T-helper 1 cell (primary cell): ENCODE measurements at places on chromosomes 1 and 21.

DNA sequence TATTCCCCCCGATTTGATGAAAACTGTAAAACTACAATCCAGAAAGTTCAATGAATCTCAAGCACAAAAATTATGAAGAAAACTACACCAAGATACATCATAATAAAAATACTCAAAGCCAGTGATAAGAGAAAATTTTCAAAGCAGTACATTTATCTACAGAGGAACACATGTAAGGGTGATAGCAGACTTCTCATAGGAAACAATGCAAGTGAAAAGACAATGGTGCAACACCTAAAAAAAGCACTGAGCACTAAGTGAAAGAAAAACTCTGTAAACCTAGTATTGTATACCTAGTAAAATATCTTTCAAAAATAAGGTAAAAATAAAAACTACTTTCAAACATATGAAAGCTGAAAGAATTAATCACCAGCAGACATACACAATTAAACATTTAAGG lies 76.1 kb upstream of the IRF2BP2 start:
- DNase-seq = no peak

GRCh38 chr1:50084389-50084788 lies 24.3 kb upstream of the ELAVL4 start:
- DNase-seq = no peak

- DNase-seq = no peak
Observed at GRCh38 chr1:226681652-226682493, 57.2 kb downstream of the ITPKB start.

GRCh38 chr1:117147856-117148588 lies 26.5 kb upstream of the TRIM45 start:
- no peak for DNase-seq

DNA sequence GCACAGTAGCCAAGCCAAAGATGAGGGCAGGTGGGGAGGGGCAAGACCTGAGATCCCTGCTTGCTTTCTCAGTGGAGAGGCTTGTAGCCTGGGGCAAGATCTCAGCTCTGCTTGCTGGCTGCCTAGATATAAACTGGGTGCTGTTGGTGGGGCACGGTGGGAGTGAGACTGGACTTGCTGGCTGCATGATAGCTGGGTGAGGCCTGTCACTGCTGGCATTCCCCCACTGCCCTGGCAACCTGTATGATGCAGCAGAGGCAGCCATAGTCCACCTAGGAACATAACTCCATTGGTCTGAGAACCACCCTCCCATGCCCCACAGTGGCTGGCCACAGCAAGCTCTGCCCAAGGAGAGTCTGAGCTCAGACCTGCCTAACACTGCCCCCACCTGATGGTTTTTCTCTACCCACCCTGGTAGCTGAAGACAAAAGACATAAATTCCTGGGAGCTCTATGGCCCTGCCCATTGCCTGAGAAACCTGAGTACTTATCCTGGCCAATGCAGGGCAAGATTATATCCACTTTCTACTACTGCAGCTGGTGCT lies 261.9 kb upstream of the DEPDC1 start:
- no peak for DNase-seq

DNA sequence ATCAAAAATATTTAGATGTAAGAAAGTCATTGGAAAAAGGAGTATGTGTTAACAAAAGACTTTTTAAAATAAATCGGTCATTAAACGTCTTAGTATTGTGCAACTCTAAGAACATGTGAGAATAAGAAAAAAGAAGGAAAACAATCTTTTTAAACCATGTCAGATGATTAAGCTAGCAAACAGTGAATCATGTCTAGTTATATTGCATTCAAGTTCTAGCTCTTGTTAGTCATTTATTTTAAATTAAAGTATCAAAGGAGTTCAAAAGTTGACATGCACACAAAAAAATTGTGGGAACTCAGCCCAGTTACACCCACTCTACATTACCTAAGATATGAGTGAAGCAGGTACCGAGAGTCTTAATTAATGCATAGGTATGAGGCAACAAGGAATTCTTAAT lies 9.8 kb downstream of the FRRS1 start:
- DNase-seq = no peak

DNA sequence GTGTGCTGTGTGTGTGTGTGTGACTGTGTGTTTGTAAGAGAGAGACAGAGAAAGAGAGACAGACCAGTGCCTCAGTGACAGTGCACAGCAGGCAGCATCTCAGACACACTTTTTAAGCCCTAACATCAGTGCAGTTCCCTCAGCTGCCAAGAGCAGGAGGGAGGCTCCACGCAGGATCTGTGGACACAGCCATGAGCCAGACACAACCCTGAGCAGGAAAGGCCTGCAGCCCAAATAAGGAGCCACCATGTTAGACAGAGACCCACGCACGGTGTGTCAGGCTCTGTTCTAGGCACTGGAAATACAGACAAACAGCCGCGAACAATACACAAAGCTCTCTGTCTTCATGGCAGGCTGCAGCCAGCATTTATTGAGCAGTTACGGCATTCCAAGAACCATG lies 445.5 kb downstream of the MATN1 start:
- no peak for DNase-seq

GRCh38 chr1:18309552-18310155 lies 171.1 kb upstream of the KLHDC7A start:
- DNase-seq = no peak

GRCh38 chr1:176541663-176542062 lies 78.7 kb downstream of the PAPPA2 start:
- DNase-seq = no peak

- no peak for DNase-seq
Observed at GRCh38 chr1:2358072-2358471, 33.3 kb downstream of the MORN1 start.

GRCh38 chr1:39671433-39671792 lies 494 bp downstream of the NT5C1A start:
- DNase-seq = no peak

GRCh38 chr1:94279038-94279437 lies 41.7 kb upstream of the ARHGAP29 start:
- no peak for DNase-seq

GRCh38 chr21:38060533-38060932 lies 144.3 kb upstream of the KCNJ6 start:
- no peak for DNase-seq

- DNase-seq = no peak
Observed at GRCh38 chr21:40687625-40688024, 159.3 kb downstream of the DSCAM start.

GRCh38 chr1:248404024-248404423 lies 1.2 kb downstream of the OR2T1 start:
- DNase-seq = peak; percentile 52

DNA sequence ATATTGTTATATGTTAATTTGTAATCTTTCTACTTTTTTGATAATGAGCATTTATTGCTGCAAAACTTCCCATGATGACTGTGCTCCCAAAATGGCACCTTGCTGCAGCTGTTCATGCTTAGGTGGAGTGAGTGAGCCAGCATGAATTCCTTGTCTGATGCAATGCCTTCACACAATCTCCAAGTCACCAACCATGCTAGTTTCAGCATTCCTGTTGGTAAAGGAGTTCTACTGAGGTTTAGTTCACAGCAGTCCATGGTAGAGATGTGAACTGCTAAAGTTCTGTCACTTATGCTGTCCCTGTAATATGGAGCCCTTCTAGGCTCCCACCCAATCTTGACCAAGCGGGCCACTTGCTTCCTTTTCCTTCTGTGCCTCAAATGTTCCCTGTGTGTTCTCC lies 26.2 kb upstream of the PRKACB start:
- no peak for DNase-seq

DNA sequence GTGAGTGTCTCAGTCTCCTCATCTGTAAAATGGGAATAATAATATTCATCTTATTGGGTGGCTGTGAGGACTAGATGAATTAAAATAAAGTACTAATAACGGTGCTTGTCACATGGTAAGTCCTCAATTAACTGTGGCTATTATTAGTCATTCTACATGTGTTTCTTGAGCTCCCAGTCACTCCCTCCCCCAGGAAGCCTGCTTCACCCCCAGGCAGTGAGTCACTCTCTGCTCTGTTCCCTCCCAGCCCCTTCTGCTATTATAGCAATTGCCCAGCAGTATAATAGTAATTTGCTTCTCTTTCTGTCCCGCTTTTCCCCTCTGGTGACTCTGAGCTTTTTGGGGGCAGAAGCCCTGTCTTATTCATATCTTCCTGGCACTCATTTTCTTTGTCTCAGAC lies 102.0 kb downstream of the BEND5 start:
- no peak for DNase-seq

- no peak for DNase-seq
Observed at GRCh38 chr1:38326856-38327255, 280.3 kb upstream of the POU3F1 start.

- no peak for DNase-seq
Observed at GRCh38 chr1:18569811-18570545, 60.7 kb upstream of the PAX7 start.

- DNase-seq = no peak
Observed at GRCh38 chr1:156767879-156768604, 707 bp downstream of the PRCC start.

GRCh38 chr1:23198373-23198772 lies 18.9 kb downstream of the HTR1D start:
- DNase-seq = no peak

DNA sequence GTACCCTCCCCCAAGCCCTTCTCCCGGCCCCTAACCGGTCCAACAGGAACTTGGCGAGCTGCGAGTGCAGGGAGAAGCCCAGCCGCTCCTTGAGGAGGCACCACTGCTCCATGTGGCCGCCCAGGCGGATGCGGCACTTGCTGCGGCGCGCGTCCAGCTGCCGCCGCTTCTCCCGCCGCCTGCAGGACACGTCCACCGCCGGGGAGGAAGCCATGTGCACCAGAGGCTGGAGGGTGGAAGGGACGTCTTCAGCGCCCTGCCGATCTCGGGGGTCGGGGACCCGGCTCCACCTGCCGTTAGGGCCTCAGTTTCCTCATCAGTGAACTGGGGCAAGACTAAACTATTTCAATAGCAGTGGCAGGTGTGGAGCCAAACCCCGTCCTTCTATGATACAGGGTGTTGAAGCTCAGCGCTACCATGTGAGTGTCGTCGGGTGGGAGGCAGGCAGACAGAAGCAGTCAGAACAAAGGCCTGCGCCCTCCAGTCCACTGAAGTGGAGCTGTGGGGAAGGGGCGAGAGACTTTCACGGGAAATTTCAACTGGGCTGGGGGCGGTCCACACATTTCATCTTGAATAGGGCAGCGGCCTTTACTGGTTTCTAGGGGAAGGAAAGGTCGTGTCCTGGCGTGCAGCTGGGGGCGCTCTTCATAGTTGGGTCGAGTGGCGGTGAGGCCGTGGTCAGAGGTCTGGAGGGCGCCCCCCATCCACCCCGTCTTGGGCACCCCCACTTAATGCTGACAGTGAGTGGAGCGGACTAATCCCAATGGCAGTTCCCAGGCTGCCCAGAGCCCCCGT lies 592 bp downstream of the ZNF692 start:
- no peak for DNase-seq
